ENCODE measurements at places on chromosomes 2 and 18.
A peak's percentile ranks its signal among the peaks of the same experiment; 100 is the strongest.

- no peak for DNase-seq
Measured at GRCh38 chr2:203492965-203493364, 42.1 kb downstream of the RAPH1 start.

GRCh38 chr2:188798159-188798558 lies 176.0 kb upstream of the COL3A1 start:
- no peak for DNase-seq

DNA sequence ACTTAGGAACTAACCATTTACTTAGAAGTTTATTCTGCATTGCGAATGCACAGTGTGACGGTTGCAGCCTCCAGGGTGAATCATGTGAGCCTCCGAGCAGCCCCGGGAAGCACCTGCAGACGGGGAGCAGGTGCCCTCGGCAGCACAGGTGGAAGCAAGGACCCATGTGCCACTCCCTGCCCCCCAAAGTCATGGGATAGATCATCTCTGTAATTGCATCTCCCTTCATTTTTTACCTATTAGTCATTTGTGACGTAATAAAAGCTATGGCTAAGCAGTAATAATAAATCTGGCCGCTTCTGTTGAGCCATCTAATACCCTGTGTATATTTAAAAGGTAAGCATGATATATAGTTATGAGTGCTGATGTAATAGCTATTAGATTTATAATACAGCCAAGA lies 97.2 kb downstream of the PTGR3 start:
- DNase-seq: no peak

GRCh38 chr2:220006152-220006621 lies 378.8 kb downstream of the SLC4A3 start:
- DNase-seq: no peak

- DNase-seq: no peak
Measured at GRCh38 chr2:105712981-105713596, 31.6 kb upstream of the NCK2 start.

GRCh38 chr18:13563390-13563805 lies 163.0 kb downstream of the FAM210A start:
- DNase-seq: no peak

DNA sequence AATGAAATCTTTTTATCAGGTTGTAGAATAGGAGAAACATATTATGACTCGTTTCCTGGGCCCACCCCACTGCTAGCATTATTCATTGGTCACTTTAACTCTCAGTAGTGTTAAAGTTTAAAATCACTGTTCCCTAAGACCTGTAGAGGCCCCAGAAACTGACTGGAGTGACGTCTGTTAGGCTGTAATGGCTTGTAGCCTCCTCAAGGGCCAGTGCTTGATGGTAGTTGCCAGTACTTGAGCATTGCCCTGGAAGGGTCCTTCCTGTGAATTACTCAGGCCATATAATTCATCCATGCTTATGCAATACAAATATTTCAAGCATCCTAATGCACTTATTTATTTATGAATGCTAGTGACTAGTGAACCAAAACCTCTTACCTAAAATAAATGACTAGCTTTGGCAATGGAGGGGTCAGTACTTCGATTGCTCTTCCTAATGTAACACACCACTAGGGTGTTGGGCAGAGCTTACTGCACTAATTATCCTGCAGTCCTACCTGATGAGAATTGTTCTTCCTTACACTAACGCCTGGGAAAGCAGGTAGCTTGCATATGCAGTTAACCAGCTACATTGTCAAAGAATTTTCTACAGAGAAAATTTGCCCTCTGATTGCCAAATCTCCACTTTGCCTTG lies 31.2 kb downstream of the ARHGAP25 start:
- DNase-seq: no peak

DNA sequence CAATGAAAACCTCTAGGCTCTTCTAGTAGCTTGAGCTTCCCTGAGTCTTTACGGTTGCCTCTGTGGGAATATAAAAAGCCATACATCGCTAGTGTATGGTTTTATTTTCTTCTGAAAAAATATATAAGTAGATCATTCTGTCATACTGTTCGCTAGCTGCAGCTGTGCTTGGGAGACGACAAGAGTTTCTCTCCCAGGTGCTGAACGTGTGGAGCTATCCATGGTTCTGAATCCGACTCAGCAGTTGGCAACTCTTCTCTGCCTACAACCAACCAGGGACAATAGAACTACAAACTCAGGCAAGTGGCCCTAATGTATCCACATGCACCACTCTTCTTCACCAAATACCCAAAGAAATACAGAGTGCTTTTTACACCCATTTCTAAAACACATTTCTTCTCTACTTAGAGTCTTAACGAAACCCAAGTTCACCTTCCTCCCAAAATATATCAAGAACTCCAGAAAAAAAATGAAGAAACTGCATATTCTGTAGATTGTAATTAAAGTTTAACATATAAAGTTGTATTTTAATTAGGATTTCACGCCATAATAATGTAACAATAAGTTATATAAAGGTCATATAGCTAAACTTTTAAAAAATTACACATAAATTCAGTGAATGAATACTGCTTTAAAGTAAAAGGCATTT lies 2.2 kb upstream of the KCNH7 start:
- peak; percentile 74 for DNase-seq
